ENCODE measurements at places on chromosomes 6 and 20.

DNA sequence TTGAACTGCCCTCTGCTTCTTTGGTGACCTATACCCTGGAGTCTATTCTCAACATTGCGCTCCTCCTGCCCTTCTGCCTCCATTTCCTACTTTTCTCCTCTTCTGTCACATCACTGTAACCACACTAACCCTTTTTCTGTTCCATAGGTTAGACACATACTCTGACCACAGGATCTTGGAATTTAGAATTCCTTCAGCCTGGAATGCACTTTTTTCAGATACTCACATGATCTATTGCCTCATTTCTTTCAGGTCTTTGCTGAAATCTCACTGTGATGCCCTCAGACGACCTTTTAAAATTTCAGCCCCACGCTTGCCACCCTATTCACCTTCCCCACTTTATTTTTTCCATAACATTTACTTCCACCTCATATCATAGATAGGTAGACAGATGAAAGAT lies 5.1 kb downstream of the VNN1 start:
- no peak for DNase-seq

DNA sequence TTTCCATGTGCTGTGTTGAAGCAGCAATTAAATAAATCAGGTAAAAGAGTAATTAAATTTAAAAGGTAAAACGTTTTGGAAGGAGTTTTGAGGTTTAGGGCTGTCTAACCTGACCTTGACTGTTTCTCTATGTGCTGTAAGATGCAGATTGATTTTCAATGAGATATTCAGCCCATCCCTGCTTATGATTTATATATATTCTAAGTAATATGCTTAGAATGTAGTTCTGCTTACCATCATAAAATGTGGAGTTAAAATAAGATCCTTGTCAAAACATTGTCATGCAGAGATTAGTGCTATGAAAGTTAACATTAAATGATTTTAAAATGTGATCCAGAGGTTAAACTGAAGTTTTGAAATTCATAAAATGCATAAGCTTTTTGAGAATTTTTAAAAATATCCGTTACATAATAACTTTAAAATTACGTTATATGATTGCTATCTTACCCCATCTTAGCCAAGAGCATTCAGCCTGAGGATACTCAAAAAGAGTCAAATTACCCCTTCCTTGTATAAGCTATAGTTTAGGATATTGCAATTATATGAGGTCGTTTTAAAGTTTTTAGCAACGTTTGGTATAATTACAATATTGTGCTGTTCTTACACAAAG lies 122.5 kb downstream of the MTHFD1L start:
- DNase-seq: no peak

- DNase-seq: no peak
These were observed at the start of gene SLC2A4RG for GRCh38 chr20:63739130-63740069. Gene SLC2A4RG (plus strand): TSS chr20:63739776. CDS start chr20:63739913, 137 bp downstream.

- peak; percentile 56 for DNase-seq
These were observed 987 bp upstream of the QKI start for GRCh38 chr6:163413345-163414116.

GRCh38 chr6:37024656-37025337 lies 19.3 kb downstream of the FGD2 start:
- DNase-seq: no peak

DNA sequence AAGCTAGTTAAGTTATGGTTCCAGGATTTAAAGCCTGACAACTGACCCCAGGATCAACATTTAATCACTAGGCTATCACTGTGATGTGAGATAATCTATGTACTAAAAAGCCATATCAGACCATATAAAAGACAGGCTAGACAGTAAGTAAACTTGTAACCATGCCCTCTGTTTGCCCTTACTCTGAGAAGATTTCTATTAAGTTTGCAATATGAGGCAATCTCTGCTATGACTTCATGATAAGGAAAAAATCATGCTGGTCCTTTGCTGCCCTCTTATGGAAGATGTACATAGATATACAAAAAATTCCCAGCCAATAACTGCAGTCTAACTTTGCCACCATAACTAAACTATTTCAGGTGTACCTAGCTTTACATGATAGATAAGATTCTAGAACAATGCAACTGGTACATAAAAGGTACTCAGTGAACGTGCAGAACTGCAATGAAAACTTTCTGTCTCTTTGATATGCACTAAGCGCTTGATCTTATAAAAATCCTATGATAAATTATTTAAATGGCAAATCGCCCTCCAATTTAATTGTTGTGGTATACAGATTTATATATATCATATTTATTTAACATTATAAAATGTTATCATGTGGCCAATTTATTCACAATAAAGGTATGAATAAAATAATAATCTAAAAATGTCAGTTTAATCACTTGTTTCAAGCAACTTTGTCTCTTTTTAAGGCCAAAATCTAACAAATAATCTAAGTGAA lies 70.5 kb downstream of the FAM217A start:
- no peak for DNase-seq

DNA sequence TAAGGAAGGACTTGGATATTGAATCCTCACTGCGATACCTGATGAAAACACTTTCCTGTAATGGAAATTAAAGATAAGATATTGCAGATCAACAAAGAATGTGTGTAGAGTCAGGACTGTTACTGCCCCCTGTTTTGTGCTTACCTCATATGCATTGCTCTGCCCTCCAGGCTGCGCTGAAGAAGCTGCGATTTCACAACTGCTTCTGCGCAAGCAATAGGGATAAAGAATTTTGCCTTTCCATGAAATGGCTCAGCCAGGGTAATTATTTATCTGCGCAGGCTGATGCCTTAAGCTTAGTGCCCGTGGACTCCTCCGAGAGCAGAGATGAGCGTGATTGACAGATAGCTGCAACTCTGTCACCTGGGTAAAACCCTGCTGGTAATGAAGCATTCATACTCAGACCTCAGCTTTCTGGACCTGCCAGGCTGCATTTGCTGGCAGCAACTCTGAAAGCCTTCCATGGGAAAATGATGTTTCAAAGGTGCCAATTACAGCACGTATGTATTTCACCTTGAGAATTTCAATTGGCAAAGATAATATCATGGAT lies 370.6 kb downstream of the SAMD5 start:
- DNase-seq: no peak

DNA sequence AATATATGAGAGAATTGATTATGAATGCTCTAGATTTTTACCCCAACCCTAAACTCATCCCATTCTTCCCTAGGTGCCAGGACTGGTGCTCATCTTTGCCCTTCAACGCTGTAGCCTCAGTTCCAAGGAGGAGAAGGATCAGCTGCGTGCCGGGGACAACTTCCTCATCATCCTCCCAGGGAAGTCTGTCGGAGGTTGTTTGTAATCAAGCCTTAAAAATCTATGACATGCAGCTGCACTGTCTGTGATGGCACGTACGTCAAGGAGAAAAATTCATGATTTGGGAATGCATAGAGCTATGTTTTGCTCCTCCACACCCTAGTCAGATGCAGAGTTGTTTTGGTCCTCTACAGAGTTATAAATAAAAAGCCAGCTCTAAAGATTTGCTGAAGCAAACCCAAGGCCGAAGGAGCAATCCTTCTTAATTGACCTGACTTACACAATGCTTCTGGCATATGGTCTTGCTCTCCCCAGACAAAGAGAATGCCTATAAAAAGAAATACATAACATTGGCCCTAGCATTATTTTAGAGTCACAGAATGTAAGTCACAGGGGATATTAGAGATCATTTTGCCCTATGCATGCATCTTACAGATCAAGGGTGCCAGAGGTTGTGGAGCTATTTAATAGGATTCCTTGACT lies 244.2 kb downstream of the HIVEP2 start:
- DNase-seq: no peak

DNA sequence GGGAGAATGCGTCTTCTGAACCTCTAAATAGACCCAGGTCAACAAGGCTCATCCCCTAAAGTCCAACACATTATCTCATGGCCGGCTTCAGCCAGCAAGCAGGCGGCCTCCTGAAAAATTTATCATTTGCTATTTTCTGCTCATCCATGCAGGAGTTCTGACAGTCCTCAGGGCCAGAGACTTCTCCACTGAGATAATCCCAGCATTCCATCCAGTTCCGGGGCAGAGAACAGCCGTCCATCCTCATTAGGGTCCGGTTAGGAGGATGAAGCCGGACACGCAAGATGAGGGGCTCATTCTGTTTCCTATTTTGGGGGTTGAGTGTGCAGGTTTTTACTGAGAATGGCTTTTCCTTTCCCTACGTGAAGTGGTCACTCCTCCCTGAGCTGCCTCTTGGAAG lies 258.1 kb downstream of the PREX1 start:
- no peak for DNase-seq

DNA sequence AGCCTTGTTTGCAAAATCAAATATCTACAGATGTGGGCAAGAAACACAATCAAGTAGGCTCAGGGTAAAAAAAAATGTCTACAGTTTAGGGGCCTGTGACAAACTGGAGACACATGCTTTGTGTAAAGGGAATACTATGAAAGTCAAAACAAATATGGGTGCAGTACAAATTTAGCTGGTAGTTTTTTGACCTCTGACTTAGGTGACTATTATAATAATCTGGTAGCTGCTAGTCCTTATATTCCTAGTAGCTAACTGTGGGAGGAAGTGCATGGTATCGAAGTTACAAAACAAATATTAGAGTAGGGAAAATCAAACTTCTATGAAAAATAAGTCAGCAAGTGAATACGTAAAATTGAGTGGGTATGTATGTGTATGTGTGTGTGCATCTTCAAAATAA lies 35.4 kb downstream of the CYP24A1 start:
- no peak for DNase-seq

GRCh38 chr20:49649672-49650071 lies 64.0 kb downstream of the B4GALT5 start:
- DNase-seq: no peak

GRCh38 chr6:114605656-114606055 lies 262.8 kb upstream of the HS3ST5 start:
- DNase-seq: no peak

- no peak for DNase-seq
These were observed 103.7 kb downstream of the PDSS2 start for GRCh38 chr6:107355659-107356058.

DNA sequence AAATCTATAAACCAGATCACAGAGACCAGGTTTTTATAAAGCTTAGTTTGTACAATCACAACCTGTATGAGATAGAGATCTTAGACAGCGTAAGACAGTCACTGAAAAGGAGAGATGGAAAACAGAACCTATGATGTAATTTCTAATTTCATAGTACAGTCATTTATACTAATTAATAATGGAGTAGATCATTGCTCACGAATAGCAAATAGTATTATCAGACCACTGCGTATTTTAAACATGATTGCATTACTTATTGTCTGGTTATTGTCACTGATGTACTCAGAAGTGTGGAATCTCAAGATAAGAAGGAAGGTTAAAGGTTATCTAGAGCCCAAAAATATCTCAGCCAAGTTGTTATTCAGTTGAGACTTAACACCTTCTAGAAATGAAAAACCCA lies 115.6 kb downstream of the KHDC1L start:
- DNase-seq: no peak

DNA sequence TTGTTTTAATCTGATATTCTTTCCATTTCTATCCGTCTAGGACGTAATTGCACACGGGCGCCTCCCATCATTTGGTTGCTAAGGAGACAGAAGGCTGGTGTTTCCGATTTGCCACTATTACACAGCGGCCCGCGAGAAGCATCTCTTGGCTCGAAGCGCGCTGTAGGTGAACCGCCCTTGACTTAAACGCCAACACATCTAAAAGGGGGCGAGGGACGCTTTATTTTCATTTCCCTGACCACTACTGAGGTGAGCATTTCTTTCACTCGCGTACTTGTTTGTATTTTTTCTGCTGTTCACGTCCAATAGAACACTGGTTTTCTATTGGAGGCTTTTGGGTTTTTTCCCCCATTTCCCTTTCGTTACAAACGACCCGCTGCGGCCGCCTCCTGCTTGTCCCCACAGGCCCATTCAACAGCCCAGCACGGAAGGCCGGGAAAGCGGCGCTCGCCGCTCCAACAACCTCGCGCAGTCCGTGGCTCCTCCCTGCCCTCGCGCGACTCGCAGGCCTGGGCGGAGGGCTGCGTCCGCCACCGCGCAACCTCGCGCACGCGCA lies 505 bp upstream of the WRNIP1 start:
- DNase-seq: peak; percentile 39

DNA sequence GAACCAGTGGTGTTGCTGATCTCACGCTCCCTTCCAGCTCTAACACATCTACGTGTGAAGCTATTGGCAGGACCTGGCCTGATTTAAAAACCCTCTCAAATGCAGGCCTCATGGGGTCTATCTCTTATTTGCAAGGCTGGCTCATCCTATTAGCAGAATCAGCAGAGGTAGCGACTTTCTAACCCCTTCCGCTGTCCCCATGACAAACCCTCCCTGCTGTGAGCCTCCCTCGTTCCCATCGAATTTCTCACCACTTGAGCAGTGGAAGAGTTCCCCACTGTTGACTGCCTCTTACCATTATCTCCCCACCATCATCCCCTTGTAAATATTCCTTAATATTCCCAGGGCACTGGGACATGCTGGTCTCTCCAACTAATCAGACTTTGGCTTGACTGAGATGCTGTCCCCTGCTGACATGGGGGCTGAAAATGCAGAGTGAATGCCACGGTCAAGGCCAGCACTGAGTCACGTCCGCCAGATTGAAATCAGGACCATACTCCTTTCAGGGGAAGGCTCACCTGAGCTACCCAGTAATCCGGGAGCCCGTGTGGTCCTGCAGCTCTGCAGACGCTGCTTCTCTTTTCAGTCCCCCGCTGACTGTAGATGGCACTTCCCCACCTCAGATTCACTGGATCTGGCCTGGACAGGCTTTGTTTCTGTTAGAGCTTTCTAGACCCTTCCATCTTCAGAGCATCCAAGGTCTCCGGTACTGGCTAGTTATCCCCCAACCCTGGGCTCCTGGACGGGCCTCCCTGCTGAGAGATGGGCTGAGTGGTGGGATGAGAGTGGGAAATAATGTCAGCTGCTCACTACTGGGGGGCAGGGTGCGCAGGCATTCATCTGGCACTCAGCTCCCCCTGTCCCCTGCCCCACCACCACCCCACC lies 23.1 kb downstream of the AAR2 start:
- DNase-seq: no peak

- DNase-seq: no peak
These were observed 35.2 kb downstream of the PPP1R14C start for GRCh38 chr6:150177952-150178520.

GRCh38 chr6:56756791-56757587 lies 114.3 kb upstream of the DST start:
- DNase-seq: no peak
